ENCODE measurements at places on chromosomes 12 and 14. TPM values are rescaled to one million over a fixed set of nuclear protein-coding genes. Genes with fewer than 3 reads are reported as not detected.

- no peaks in the 10 kb centered on the region for H3K36me3 ChIP-seq
- no peak for DNase-seq
- H3K4me1 ChIP-seq = no peaks in the 10 kb centered on the region
These were observed 79.9 kb upstream of the LHX5 start for GRCh38 chr12:113551563-113551962.

GRCh38 chr12:27480016-27480415 lies 33.5 kb downstream of the SMCO2 start:
- DNase-seq = no peak
- no peak overlapping the region for H3K4me3 ChIP-seq
- no peaks in the 10 kb centered on the region for H3K27me3 ChIP-seq

DNA sequence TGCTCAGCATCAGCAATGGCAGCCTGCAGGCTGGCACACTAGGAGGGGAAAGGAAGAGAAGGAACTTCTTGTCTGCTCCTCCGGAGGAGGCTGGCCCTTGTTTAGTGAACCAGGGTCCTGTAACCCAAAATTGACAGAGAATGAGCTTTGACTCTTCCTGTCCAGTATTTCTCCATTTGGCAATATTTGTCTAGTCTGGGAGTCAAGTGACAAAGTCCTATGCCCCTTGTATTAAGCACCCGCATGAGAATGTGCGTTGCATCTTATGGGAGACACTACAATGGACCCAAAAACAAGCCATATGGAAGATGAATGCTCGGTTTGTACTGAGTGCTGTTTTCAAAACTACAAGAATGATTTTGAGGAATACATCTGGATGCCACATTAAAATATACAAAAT lies 3.8 kb downstream of the KRT6C start:
- no peaks in the 10 kb centered on the region for H3K4me1 ChIP-seq
- peaks cover 48% of the 10 kb centered on the region for H3K27me3 ChIP-seq
- DNase-seq = no peak
- H3K4me3 ChIP-seq = no peak overlapping the region
- H3K36me3 ChIP-seq = no peaks in the 10 kb centered on the region
- H3K27ac ChIP-seq = no peak overlapping the region

DNA sequence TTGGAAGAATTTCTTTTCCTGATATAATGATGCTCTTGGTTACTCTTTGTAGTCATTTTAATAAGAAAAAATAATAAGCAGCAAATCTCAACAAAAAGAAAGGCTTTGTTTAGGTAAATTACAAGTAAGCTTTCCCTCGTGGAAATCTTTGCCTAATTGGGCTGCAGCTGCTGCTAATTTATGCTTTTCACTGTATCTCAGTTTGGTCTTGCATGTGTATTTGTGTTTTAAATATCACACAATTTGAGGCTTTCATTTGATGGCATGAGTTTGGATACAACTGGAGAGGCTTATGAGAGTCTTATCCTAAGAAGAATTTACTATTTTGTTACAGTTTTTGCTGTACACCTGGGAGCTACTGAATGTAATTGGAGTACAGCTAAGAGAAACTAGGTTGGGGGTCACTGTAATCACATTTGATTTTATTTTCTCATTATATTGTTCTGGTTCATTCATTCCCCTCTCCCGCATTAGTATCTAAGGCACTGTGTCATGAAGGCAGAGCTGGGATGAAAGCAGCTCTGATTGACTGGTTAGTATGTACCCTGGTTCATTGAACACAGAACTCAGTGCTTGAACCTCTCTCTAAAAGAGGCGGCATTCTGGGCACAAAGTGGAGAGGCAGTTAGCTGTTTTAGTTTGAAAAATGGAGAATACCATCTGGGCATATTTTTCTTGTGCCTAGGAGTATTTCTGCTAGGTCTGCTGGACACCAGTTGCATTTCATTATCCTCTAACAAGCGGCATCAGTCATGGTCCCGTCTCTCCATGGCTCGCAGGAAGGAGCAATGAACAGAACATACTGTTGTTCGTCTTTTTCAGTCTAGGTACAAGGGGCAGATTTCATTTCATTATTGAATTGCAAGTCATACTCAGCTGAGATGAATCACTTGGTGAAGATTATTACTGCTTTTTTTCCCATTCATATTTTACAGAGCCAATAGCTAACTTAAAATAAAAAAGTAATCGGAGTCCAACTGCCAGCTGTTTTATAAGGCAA lies 118.0 kb upstream of the TMEM260 start:
- H3K27ac ChIP-seq = no peak overlapping the region
- no peak for DNase-seq
- H3K27me3 ChIP-seq = peaks cover 25% of the 10 kb centered on the region
- H3K4me3 ChIP-seq = no peak overlapping the region

- H3K27ac ChIP-seq = no peak overlapping the region
- no peak for DNase-seq
- H3K27me3 ChIP-seq = no peaks in the 10 kb centered on the region
- H3K4me3 ChIP-seq = no peak overlapping the region
These were observed 160.9 kb downstream of the KCNC2 start for GRCh38 chr12:75048767-75049166.

The FAM161B gene
- 1.7 TPM for total RNA-seq

DNA sequence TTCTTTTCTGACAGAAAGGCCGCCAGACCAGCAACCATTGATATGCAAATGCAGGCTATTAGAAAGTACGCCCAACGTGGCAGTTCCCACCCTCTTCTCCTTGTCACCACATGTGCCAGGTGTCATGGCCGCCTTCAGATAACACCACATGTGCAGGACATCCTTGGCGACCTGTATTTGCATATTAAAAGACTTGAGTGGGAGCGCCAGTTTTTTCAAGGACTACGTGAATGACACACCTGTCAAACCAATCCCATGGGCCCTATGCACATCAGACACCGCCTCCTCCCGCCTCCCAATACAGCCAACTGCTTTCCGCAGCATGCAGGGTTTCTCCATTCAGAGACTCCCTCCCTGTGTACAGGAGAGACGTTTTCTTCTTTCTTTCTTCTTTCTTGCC lies 318.6 kb upstream of the FAR2 start:
- H3K36me3 ChIP-seq = no peaks in the 10 kb centered on the region
- no peak overlapping the region for H3K4me3 ChIP-seq
- DNase-seq = no peak
- no peak overlapping the region for H3K27ac ChIP-seq

The UNC79 gene
- not detected for total RNA-seq

The TMPRSS12 gene
- total RNA-seq = not detected

- H3K27me3 ChIP-seq = no peaks in the 10 kb centered on the region
- no peak overlapping the region for H3K27ac ChIP-seq
- no peaks in the 10 kb centered on the region for H3K36me3 ChIP-seq
- H3K4me1 ChIP-seq = no peaks in the 10 kb centered on the region
- H3K4me3 ChIP-seq = no peak overlapping the region
- DNase-seq = no peak
These were observed 25.7 kb upstream of the CERS5 start for GRCh38 chr12:50192908-50193307.

DNA sequence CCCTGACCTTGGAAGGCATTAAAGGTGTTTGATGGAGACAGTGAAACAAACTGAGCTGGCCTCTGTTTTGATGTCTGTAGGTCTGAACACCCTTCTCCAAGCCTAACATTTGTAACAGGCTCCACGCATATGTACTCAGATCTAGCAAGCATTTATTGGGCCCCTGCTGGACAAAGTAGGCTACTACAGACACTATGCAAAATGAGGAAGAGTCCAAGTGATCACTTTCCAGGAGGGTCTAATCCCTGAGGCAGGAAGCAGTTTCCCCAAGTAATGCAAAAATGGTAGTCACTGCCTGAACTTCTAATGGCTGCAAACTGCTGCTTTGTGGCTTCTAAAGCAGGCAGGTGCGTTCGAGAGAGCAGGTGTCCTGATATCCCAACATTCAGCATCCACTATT lies 405.8 kb downstream of the MED13L start:
- no peaks in the 10 kb centered on the region for H3K27me3 ChIP-seq
- H3K36me3 ChIP-seq = peaks cover 7% of the 10 kb centered on the region
- H3K4me1 ChIP-seq = peaks cover 27% of the 10 kb centered on the region
- peak overlapping the region; percentile 33 for H3K27ac ChIP-seq
- peak; percentile 29 for DNase-seq

GRCh38 chr12:115942346-115942745 lies 335.1 kb downstream of the MED13L start:
- H3K4me3 ChIP-seq = no peak overlapping the region
- H3K27ac ChIP-seq = no peak overlapping the region
- DNase-seq = no peak
- no peaks in the 10 kb centered on the region for H3K36me3 ChIP-seq
- no peaks in the 10 kb centered on the region for H3K27me3 ChIP-seq

The GLI1 gene
- total RNA-seq = 0.54 TPM

DNA sequence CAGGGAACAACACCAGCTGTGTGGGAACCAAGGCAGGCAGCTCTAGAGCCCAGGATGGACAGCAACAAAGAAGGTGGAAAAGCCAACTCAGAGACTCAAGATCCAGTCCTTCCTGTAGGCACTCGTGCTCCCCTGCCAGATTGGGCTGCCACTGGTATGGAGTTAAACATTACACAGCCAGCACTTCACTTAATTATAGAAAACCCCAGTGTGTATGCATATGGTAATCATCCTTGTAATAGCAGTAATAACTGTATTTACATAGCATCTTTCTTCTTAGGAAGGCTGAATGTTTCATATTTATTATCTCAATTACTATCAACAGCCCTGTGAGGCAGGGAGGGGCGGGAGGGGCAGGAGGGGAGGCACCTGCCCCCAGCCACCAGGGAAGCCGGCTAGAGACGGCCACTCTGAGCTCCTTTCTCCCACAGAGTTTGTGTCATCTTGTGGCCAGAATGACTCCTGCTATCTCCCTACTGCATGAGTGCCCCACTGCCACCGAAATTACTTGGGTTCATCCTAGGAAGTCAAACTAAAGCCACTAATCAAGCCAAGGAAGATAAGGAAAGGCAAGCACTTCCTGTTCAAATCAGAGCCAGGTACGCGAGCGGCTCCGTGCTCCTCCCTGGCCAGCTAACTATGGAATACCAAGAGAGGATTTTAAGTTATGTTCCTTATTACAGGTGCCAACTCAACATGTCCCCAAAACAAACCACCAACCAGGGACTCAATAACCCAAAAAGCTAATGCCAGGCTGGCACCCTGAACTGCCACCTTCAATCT lies 15.7 kb upstream of the RAB35 start:
- no peak overlapping the region for H3K27ac ChIP-seq
- H3K27me3 ChIP-seq = no peaks in the 10 kb centered on the region
- no peak overlapping the region for H3K4me3 ChIP-seq
- H3K36me3 ChIP-seq = peaks cover 82% of the 10 kb centered on the region
- H3K4me1 ChIP-seq = no peaks in the 10 kb centered on the region
- DNase-seq = no peak

The ADAM20 gene
- 1.8 TPM for total RNA-seq

The DHRS4L2 gene
- total RNA-seq = 10.5 TPM

The NPFF gene
- not detected for total RNA-seq

The BMP4 gene
- 24.8 TPM for total RNA-seq

DNA sequence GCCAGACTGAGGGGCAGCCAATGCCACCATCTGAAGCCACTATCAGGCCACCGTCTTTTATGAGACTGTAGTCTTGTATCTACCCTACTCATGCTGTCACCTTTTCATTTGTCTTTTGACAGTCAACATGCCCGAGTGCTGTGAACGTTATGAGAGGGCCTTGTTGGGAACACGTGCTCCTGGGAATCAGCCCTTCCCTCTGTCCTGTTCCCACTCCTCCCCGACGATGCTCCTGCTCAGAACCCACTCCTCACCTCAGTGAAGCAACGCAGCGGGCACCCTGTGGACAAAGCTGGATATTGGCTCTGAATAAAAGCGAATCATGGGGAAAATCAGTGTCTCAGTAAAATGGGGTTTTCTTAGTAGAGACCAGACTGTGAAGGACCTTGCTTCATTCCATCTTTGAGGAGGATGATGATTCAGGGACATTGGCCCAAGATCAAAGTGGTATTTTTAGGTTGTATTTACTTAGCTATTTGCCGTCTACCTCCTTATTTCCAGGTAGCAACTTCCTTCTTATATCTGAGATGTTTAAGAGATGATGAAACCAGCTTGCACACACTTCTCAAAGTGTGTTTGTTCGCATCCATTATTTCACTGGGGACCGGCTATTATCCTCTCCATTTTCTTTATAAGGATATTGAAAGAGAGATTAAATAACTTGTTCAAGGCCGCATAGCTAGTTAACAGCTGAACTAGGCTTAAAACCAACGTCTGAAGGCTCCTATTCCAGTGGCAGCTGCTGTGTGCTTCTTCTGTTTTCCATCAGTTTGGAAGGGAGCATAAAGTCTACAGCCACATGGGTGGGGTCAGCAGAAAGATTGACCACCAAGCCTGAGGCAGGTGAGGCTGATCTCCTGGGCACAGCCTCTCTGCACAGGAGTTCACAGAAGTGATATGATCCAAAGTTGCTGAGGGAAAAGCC lies 43.9 kb upstream of the CTDSP2 start:
- H3K27ac ChIP-seq = no peak overlapping the region
- no peak for DNase-seq
- H3K27me3 ChIP-seq = no peaks in the 10 kb centered on the region

DNA sequence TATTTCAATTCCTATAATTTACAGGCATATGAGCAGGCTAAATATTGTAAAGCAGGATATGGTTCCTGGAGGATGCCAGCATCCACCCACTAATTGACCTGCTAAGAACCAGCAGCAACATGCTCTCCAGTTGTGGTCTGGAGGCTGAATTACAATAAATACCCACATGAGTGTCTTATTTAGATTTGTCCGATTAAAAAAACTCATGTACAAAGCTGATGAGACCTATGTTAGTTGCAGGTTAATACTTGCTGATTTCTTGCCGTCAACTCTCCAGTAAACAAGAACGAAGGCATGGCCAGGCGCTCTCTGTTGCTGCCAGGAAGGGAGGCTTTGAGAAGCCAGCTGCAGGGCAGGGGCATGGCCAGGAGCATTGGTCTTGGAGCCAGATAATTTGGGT lies 169.3 kb upstream of the PRICKLE1 start:
- no peaks in the 10 kb centered on the region for H3K36me3 ChIP-seq
- no peaks in the 10 kb centered on the region for H3K27me3 ChIP-seq
- peaks cover 39% of the 10 kb centered on the region for H3K4me1 ChIP-seq
- DNase-seq = no peak
- H3K27ac ChIP-seq = no peak overlapping the region

- no peaks in the 10 kb centered on the region for H3K27me3 ChIP-seq
- no peak overlapping the region for H3K4me3 ChIP-seq
- DNase-seq = peak; percentile 28
- no peaks in the 10 kb centered on the region for H3K36me3 ChIP-seq
These were observed 77.2 kb upstream of the PRICKLE1 start for GRCh38 chr12:42666671-42667243.

The RIMBP2 gene
- 6.1 TPM for total RNA-seq

GRCh38 chr12:95829395-95829794 lies 29.4 kb upstream of the SNRPF start:
- H3K4me1 ChIP-seq = peaks cover 10% of the 10 kb centered on the region
- H3K4me3 ChIP-seq = no peak overlapping the region
- no peaks in the 10 kb centered on the region for H3K36me3 ChIP-seq
- H3K27me3 ChIP-seq = peaks cover 31% of the 10 kb centered on the region

The CELA1 gene
- not detected for total RNA-seq

DNA sequence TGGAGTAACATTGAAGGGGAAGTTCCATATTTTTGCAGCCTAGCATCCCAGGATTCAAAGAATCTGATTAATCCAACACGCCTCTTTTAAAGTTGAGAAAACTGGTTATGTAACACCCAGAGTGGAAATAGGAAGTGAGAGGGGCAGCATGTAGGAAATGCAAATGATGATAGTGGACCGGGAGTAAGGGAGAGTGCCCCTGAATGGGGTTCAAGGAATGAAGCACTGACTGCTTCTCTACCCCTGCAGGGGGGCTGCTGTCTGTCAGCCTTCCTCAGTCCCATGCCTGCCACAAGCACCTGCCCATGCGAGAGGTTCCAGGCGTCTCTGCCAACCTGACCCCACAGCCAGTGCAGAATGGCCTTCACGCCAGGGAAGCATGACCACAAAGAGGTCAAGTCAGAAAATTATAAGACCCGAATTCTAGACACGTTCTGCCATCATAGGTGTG lies 126.5 kb upstream of the CCND2 start:
- H3K36me3 ChIP-seq = peaks cover 5% of the 10 kb centered on the region
- DNase-seq = no peak
- H3K27me3 ChIP-seq = peaks cover 72% of the 10 kb centered on the region
- no peak overlapping the region for H3K27ac ChIP-seq
- H3K4me3 ChIP-seq = no peak overlapping the region

Data from Calu3 (cell line).